Lung (tissue), 17 donors: ENCODE measurements at places on chromosomes 5 and 9. TPM values are rescaled to one million over a fixed set of nuclear protein-coding genes. Genes with fewer than 3 reads are reported as not detected.
A peak's percentile ranks its signal among the peaks of the same experiment; 100 is the strongest.

The SPATA9 gene
- total RNA-seq = 0.40 TPM

GRCh38 chr9:130501639-130502038 is 56.9 kb downstream of the ASS1 start:
- no peaks in the 10 kb centered on the region for H3K4me1 ChIP-seq
- no peak overlapping the region for H3K4me3 ChIP-seq
- H3K36me3 ChIP-seq = no peaks in the 10 kb centered on the region
- no peak overlapping the region for H3K27ac ChIP-seq
- DNase-seq = no peak

The C9 gene
- total RNA-seq = not detected

The IL5 gene
- not detected for total RNA-seq

- H3K27ac ChIP-seq = no peak overlapping the region
- DNase-seq = peak; percentile 12
- H3K27me3 ChIP-seq = no peaks in the 10 kb centered on the region
- H3K36me3 ChIP-seq = no peaks in the 10 kb centered on the region
Measured at GRCh38 chr5:100827481-100827889, 75.6 kb downstream of the ST8SIA4 start.

DNA sequence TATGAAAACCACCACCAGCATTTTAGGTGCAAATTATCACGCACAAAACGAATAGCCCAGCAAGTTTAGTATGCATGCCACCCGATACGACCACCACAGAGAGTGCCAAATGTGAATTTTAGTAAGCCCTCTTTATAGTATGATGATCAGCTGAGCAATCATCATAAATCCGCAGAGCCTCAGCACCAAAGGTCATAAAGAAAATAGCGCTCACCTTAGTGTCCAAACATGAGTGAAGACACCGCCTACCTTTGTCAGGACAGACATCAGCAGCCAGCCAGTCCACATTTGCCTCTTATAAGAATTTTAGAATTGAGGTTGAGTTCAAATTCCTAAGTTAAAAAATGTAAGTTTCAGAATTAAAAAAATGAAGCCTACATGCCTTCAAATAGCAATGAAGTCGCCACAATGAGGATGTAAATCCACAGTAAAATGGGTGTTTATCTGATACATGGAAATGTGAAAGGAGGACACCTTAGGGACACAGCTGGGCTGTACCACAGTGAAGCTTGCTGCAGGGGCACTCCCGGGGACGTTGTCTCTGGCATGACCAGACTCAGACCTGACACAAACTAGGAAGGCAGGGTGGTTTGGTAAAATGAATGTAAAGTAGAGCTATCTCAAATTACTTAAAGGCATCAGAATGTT is 149.0 kb downstream of the AUH start:
- H3K4me3 ChIP-seq = no peak overlapping the region
- peaks cover 7% of the 10 kb centered on the region for H3K36me3 ChIP-seq
- H3K27me3 ChIP-seq = no peaks in the 10 kb centered on the region
- H3K27ac ChIP-seq = peak overlapping the region; percentile 43

The ANKRD31 gene
- 0.25 TPM for total RNA-seq

The OR1J1 gene
- not detected for total RNA-seq

GRCh38 chr5:81696418-81697397 is 54.2 kb downstream of the SSBP2 start:
- DNase-seq = no peak
- H3K36me3 ChIP-seq = no peaks in the 10 kb centered on the region
- H3K4me1 ChIP-seq = peaks cover 4% of the 10 kb centered on the region
- H3K27ac ChIP-seq = no peak overlapping the region

The TMC1 gene
- 0.82 TPM for total RNA-seq

The FRMD3 gene
- total RNA-seq = 1.5 TPM

DNA sequence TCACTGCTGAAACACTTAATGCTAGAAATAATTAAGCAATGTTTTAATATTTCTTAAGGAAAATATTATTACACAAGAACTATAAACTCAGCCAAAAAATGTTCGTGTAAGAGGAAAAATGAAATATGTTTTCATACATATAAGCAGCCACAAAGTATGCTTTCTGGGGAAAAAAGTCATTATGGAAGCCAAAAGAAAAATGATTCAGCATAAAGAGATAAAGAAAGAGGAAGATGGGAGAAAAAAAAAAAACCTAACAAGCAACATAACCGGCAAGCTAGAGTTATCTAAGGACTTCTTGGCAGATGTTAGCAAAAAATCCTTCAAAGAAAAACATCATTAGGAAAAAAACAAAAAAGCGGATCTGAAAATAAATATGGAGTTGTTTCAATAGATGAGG is 179.1 kb downstream of the MUSK start:
- H3K27ac ChIP-seq = no peak overlapping the region
- H3K27me3 ChIP-seq = no peaks in the 10 kb centered on the region
- H3K4me1 ChIP-seq = no peaks in the 10 kb centered on the region
- no peak overlapping the region for H3K4me3 ChIP-seq
- no peaks in the 10 kb centered on the region for H3K36me3 ChIP-seq
- peak; percentile 86 for DNase-seq

DNA sequence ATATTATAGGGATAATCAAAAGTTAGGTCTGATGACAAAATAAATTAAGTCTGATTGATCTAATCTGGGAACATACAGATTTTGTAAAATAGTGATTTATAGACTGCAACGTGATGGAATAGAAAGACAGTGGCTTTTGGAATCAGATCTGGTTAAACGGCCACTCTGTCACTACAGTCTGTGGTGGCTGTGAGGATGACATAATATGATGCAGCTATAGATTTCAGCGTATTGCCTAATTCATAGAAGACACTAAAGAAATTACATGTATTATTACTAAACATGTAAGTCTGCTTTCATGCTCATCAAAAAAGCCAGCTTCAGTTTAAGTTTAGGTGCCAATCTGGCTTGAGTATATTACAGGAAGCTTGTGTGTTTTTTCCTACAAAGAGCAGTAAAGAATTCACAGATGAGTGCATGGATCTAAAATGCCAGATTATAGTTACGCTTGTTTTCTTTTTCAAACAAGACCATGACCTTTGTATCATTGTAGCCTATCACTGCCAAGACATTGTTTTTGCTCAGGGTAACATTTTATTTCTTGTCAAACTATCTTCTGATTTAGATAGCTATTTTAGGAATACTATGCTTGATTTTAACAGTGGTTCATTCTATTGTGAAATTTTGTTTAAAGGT is 25.7 kb downstream of the CPEB4 start:
- H3K27me3 ChIP-seq = no peaks in the 10 kb centered on the region
- no peak overlapping the region for H3K27ac ChIP-seq
- H3K4me3 ChIP-seq = no peak overlapping the region
- peaks cover 4% of the 10 kb centered on the region for H3K36me3 ChIP-seq

DNA sequence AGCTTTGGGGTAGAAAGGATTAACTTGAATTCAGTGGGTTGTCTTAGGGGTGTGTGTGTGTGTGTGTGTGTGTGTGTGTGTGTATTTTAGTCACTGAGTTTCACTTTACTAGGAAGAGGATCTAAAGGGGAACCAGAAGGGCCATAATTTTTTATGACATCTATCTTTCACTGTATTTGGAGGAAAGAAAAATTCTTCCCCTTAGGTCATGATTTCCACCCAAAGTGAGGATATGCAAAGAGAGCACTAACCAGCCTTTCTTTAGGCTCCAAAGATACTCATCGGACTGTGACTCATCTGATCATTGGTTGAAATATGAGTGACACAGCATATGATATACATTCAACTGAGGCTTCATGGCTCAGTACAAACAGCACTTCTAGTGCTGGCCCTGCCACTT is 75.2 kb upstream of the RASGRF2 start:
- no peaks in the 10 kb centered on the region for H3K27me3 ChIP-seq
- DNase-seq = no peak
- H3K36me3 ChIP-seq = no peaks in the 10 kb centered on the region
- H3K27ac ChIP-seq = no peak overlapping the region
